Suppressor macrophage treated with lipopolysaccharide for 1 hour (primary cell): ENCODE measurements at places on chromosomes 12 and 14.

GRCh38 chr12:67829896-67830295 lies 159.4 kb upstream of the IFNG-AS1 start:
- DNase-seq = no peak

DNA sequence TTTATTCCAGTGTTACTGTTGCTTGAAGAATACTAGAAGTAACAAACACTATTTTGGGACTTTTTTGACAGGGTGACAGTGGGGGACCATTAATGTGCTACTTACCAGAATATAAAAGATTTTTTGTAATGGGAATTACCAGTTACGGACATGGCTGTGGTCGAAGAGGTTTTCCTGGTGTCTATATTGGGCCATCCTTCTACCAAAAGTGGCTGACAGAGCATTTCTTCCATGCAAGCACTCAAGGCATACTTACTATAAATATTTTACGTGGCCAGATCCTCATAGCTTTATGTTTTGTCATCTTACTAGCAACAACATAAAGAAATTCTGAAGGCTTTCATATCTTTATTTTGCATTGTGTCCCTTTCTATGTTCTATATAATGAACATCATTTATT lies 44.5 kb downstream of the TMPRSS12 start:
- DNase-seq = no peak

- no peak for DNase-seq
Measured at GRCh38 chr12:97535582-97535981, 73.0 kb downstream of the RMST start.

GRCh38 chr12:20599757-20600156 lies 95.4 kb upstream of the SLCO1C1 start:
- no peak for DNase-seq

DNA sequence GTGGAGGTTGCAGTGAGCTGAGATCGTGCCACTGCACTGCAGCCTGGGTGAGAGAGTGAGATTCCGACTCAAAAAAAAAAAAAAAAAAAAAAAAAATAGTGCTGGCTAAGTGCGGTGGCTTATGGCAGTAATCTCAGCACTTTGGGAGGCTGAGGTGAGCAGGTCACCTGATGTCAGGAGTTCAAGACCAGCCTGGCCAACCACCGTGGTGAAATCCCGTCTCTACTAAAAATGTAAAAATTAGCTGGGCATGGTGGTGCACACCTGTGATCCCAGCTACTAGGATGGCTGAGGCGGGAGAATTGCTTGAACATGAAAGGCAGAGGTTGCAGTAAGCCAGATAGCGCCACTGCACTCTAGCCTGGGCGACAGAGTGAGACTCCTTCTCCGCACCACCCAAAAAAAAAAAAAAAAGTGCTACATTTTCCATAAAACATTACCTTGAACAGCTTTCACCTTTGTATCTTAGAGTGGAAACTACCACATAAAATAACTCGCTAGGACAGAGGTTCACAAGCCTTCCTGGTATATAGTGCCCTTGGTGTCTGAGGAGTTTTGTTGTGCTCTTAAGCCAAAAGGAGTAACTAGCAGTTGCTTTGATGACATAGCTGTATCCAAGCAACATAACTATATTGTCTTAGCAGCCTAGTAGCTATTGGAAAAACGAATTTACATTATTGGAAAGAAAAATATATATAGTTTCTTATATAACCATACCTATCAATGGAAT lies 11.1 kb downstream of the PTGES3 start:
- DNase-seq = no peak

DNA sequence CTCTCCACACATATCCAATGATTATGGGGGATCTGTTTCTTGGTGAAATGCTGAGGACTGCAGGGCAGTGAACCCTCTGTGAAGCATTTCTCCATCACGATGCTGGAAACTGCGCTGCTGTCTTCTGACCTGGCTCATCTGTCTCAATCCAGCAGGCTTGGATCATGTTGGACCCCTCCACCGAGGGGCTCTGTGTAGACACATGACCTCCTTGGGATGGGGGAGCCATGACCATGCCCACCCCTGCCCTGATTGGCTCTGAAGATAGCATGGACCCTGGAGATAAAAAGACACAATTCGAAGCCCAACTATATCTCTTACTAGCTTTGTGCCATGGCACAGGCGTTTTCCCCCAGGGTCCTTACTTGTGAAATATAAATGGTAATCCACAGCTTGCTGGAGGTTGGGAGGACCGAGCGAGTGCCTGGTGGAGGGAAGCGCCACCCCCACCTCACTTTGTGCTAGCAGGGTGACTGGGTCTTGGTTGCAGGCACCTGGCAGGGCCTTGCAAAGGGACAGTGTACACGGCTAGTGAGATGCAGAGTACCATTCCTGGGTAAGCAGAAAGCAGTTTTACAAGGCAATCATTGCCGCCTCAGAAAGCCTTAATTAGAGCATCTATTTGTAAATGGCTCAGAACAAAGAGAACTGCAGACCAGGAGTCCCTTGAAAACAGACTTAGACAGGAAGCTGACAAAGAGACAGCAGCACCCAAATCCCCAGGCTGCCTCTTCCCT lies 2.4 kb upstream of the KRT83 start:
- no peak for DNase-seq

DNA sequence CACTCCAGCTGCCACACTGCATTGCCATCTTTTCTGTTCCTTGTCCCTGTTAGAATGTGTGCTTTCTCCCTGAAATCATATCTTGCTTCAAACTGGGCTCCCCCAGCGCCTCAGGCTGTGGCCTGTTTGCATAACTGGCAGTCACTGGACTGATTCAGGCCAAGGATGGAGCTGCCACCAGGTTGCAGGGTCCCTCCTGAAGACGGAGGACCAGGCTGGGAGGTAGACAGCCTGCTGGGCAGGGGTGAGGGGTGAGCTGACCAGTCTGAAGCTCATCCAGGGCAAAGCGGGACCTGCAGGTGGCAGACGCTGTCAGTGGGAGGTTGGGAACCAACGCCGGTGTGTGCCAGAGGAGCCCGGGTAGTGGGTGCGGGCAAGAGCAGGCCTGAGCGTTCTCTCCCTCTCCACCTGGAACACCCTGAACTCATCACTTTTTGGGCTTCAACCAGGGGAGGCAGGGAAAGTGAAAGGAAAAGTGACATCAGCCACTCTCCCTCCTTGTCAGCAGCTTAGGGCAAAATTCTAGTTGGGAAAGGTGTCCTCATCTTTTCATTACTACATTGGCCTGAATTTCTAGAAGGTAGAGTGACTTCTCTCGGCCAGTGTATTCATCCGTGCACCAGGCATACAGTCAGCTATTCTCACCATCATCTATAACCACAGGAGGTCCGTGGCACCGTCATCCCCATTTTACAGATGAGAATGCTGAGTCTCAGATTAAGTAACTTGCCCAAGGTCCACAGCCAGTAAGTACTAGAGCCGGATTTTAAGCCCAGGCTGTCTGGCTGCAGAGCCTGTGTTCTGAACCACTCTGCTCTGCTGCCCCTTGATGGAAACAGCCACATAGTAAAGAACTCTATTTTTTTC lies 219.1 kb downstream of the SLC41A2 start:
- DNase-seq = no peak

GRCh38 chr12:28876196-28876798 lies 272.8 kb upstream of the FAR2 start:
- DNase-seq = no peak

- no peak for DNase-seq
Measured at GRCh38 chr14:100539766-100540140, 47.5 kb downstream of the BEGAIN start.

GRCh38 chr12:11748903-11749302 lies 99.4 kb downstream of the ETV6 start:
- peak; percentile 53 for DNase-seq

DNA sequence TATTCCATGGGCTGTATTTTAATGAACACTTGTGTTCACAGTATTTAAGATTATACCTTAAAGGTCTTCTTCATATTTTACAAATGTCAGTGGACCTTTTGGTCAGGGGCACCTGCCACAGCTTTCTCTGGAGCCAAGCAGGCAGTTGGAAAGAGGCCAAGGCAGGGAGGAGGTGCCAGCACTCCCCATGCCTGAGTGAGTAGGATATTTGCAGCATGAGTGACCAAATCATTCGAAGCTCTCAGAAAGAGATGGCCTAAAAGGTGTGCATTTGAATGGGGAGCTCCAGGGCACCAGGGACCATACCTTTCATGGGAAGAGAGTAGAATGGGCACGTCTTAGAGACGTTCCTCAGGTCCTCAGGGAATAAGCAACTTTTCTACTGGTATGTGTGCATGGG lies 121.6 kb downstream of the GPR135 start:
- DNase-seq = no peak
